ENCODE measurements at places on chromosomes 12 and 14.

DNA sequence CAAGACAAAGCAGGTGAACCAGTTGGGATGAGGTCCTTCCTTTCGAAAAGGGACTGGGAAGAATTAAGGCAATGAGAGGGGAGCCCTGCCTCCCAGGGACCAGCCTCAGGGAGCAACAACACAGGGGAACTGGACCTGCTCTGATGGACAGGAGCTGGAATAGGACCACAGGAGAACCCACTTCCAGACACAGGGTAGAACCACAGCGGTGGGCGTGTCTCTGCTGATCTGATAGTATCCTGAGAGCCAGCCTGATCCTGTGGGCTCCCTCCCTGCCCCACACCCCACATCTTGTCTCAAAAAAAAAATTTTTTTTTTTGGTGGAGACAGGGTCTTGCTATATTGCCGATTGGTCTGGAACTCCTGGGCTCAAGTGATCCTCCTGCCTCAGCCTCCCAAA is 13.6 kb upstream of the PLEK2 start:
- DNase-seq = no peak

DNA sequence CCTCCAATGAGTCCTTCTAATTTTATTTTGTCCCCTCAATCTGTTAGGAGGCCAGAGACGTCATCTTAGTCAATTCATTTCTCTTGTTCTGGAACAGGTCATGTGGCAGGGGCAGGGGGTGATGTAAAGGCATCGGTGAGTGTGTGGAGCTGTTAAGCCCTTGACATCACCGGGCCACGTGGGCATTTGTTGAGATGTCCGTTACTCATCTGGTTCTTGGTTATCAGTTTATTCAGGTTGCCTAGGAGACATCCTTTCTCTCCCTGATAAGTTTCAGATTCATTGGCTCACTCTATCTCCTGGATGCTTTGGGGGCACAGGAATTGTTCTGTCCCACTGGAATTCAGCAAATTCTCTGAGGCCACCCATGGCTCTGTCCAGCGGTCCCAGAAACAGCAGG is 33.6 kb upstream of the SEL1L start:
- DNase-seq = no peak

DNA sequence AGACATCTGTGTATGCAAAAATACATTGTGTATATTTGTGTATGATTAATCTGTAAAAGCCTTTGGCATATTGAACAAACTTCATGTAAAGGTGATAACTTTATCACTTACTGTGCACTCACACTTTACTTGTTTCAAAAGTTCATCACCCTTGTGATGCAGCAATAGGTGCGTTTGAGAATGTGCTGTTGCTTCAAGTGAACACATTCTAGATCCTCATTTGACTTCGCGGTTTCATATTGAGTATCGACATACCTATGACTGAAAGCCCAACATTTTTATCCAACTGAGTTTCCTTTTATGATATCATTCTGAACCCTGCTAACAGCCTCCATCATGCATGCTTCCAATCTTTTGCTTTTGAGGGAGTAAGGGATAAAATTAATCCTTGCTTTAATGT is 1086.9 kb downstream of the TMEM121 start:
- DNase-seq = no peak

GRCh38 chr12:4246116-4246515 is 27.4 kb upstream of the CCND2 start:
- no peak for DNase-seq

GRCh38 chr14:100965296-100965695 is 61.8 kb upstream of the RTL1 start:
- DNase-seq = no peak

- DNase-seq = no peak
Observed at GRCh38 chr12:19129122-19129485, 429 bp upstream of the PLEKHA5 start.

DNA sequence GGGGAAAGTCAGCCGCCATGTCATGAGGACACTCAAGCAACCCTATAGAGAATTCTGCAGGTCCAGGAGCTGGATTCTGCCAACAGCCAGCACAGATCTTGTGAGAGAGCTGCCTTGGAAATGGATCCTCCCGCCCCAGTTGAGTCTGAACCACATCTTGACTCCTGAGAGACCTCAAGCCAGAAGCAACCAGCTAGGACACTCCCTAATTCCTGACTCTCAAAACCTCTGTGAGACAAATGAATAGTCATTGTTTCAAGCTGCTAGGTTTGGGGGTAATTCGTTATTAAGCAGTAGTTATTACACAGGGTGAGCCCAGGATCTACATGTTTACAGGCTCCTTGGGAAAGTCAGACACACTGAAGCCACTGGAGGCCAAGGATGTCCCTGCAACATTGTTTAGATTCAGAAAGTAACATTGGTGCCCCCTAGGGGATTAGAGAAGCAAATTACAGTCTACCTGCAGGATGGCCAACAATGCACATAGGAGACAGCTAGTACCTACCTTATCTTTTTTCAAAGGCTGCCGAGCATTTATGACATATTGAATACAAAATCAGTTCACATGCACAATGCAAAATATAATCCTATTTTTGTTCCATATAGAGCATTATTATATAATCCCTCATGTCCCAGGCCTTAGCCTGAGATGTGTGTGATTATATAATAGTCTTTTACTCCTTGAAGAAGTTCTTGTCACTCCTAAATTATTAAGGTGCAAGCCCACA is 57.9 kb upstream of the FICD start:
- no peak for DNase-seq

- DNase-seq = no peak
Observed at GRCh38 chr14:93592786-93593185, 162.0 kb downstream of the UNC79 start.

All from CD4-positive, alpha-beta T cell treated with Interleukin-15 for 1 hour (primary cell).